ENCODE measurements at places on chromosomes 2 and 18.

GRCh38 chr2:216670266-216671080, 24.9 kb downstream of the IGFBP5 start:
- DNase-seq: no peak

- no peak for DNase-seq
Observed at GRCh38 chr18:9108911-9109310, 6.4 kb downstream of the NDUFV2 start.

- DNase-seq: no peak
Observed at GRCh38 chr2:78614726-78615125, 410.8 kb upstream of the REG3G start.

GRCh38 chr2:44980751-44981713, 28.2 kb downstream of the SIX2 start:
- no peak for DNase-seq

GRCh38 chr18:61329398-61329797, 3.8 kb upstream of the CDH20 start:
- DNase-seq: no peak

- DNase-seq: no peak
Observed at GRCh38 chr2:120336749-120337148, 9.2 kb upstream of the INHBB start.

GRCh38 chr2:129010262-129010661, 691.6 kb upstream of the HS6ST1 start:
- DNase-seq: no peak

GRCh38 chr18:56545464-56545863, 92.9 kb downstream of the TXNL1 start:
- no peak for DNase-seq

DNA sequence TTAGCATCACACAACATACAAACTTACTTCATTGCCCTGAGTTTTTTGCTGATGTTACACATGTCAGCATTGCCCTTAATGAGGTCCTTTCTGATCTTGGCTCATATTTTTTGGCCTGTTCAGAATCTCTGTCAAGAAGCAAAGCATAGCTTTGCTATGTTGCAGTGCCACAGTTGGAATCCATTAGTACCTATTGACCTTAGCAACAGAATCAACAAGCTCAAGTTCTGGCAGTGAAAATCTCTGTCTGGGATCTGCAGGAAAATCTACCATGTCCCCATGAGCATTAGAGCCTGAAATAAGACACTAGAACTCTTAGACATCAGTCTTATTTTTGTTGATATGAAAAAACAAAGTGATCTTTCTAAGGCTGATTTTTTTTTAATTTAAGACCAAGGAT, 105.6 kb upstream of the FHL2 start:
- no peak for DNase-seq

GRCh38 chr18:32380559-32380958, 90.1 kb downstream of the GAREM1 start:
- no peak for DNase-seq

DNA sequence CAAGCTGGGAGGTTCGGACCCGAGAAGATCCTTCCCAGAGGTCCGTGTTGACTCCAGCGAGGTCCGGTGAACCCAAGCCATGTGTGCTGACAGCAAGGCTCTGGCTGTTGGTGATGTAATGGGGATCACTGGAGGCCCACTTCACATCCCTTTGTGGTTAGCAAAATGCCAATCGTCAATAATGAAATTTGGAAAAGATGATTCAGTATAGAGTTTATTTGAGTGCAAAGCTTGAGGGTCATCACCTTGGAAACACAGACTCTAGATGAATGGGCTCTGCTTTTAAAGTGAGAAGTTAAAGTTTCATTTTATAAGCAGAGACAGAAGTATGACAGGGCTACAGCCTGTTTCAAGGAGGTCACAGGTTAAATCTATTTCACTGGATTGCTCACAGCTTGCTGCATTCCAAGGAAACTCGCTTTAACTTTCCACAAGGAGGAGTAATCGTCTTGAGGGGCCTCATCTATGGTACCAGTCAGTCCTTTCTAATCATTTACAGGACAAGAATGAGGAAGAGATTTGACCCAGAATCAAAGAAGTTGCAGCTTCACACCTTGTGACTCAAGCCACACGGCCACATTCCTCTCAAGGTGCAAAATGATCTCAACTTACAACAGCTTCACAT, 140.5 kb downstream of the TPO start:
- no peak for DNase-seq

DNA sequence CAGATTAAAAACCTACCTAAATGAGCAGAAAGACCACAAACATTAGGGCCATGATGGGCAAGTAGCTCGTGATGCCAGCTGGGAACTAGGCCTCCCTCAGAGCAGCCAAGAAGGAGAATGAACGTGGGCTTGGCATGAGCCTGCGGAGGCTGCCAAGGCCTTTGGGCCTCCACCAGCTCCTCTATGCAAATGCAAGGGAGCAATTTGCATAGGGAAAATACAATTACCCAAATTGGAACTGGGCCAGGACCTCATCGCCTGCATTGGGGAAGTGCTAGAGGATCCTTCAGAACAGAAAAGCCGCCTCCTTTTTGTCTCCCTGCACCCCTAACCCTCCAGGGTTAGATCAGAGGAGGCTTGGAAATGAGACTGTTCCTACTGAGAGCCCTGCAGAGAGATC, 326.4 kb downstream of the SMAD2 start:
- no peak for DNase-seq

DNA sequence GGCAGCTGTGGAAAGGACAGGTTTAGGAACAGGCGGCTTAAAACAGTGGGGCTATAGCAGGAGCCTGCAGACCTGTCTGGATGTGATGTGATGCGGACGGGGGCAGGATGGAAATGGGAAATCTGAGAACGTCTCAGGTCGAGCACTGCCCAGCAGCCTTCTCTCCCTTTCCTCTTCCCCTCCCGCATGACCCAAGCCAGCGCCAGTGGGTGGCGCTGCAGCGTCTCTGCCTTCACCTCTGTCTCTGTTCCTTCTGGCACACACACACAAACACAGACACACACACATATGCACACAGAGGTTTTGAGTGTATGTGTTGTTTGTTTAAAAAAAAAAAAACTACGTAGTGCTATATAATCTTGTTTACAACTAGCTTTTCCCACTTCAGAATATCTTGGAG, 82.0 kb upstream of the SLC66A3 start:
- DNase-seq: no peak

DNA sequence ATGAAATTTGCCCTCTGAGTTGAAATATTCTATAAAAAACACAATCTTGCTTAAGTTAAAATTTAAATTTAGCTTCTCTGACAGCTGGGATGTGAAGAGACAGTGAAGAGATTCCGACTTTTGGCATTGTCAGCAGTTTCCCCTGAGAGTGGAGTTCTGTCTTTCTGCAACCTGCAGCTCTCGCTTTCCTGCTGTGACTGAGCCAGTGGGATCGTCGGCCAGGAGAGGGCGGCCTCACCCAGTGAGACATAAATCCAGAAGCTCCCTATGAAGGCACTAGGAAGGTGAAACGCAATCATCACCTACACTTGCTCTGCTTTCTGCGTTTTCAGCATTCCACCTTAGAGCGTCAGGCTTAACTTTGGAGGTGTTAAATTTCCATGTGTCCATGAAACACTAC, 75.4 kb upstream of the HNMT start:
- DNase-seq: no peak

DNA sequence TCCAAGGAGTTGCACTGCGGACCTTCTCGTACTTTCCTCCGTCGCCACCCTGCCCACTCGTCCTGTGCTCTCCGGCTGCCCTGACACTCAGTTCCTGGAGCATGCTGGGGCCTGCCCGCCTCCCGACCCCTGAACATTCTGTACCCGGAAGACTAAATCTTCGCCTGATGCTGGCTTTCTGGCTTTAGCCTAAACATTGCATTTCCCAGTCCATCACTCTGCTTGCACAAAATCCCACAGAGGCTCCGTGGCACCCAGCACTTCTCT, 550 bp upstream of the SFXN5 start:
- DNase-seq: no peak

DNA sequence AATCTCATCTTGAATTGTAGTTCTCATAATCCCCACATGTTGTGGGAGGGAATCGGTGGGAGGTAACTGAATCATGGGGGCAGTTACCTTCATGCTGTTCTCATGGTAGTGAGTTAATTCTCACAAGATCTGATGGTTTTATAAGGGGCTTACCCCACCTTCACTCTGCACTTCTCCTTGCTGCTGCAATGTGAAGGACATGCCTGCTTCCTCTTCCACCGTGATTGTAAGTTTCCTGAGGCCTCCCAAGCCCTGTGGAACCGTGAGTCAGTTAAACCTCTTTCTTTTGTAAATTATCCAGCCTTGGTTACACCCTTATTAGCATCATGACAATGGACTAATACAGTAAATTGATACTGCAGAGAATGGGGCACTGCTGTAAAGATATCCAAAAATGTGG, 57.9 kb downstream of the SCN7A start:
- no peak for DNase-seq

DNA sequence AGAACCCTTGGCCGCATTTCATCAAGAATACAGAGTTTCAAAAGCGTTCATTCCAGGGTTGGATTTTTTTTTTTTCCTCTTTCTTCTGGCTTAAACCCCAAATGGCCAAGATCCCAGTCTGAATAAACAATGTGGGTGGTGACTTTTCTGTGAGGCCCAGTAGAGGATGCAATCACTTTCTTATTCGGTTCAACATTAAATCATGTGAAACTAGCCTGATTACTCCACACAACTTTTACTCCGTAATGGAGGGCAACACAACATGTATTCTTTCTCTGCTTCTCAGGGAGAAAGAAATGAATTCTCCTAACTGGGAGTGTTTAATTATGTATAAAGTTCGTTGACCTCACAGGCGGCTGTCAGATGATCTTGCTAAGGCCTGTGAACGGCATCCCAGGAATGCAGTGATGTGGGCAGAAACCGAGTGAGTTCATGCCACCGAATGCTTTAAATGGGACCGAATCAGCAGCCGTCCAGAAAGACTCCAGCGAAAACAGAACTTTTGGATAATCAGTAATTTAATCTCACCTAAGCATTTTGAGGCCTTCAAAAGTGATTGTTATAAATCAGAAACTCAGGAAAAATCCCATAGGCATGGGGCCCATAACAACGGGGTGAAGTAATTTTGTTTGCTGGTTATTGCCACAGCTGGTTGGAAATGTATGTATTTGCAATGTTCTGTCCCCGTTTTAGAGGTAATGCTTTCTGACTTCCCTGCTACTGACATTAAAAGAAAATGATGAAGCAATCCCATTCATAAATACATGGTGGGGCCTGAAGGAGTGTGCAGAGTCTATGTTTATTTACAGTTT, 81.5 kb downstream of the BCL2 start:
- no peak for DNase-seq

DNA sequence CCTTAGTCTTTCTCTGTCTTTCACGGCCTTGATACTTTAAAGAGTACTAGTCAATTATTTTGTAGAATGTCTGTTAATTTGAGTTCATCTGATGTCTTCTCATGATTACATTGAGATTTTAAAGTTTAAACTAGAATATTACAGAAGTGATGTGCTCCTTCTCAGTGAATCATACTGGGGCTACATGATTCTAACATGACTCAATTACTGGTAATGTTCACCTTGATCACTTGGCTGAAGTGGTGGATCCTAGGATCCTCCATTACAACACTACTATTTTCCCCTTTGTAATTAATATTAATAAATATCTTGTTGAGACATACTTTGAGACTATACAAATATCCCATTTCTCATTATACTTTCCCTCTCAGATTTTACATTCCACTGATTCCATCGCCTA, 148.5 kb downstream of the CAMKMT start:
- DNase-seq: no peak

- DNase-seq: no peak
Observed at GRCh38 chr2:172373766-172374165, 53.6 kb upstream of the ITGA6 start.

- DNase-seq: no peak
Observed at GRCh38 chr18:11955239-11956029, 25.9 kb upstream of the IMPA2 start.

DNA sequence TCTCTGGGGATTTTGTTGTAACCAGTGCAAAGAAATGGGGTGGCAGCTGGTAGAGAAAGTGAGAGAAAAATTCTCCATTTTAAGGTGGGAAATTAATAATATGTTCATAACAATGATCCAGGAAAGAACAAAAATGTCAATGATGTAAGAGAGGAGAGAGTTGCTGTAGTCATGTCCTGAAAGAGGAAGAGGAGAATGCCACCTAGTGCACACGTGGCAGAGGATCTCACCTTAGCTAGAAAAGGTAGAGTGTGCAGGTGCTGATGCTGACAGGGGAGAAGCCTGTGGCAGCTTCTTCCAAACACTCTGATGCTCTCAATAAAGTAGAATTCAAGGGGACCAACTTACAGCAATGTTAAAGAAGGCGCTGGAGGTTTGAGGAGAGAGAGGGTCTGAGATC, 282.9 kb upstream of the PKDCC start:
- no peak for DNase-seq

DNA sequence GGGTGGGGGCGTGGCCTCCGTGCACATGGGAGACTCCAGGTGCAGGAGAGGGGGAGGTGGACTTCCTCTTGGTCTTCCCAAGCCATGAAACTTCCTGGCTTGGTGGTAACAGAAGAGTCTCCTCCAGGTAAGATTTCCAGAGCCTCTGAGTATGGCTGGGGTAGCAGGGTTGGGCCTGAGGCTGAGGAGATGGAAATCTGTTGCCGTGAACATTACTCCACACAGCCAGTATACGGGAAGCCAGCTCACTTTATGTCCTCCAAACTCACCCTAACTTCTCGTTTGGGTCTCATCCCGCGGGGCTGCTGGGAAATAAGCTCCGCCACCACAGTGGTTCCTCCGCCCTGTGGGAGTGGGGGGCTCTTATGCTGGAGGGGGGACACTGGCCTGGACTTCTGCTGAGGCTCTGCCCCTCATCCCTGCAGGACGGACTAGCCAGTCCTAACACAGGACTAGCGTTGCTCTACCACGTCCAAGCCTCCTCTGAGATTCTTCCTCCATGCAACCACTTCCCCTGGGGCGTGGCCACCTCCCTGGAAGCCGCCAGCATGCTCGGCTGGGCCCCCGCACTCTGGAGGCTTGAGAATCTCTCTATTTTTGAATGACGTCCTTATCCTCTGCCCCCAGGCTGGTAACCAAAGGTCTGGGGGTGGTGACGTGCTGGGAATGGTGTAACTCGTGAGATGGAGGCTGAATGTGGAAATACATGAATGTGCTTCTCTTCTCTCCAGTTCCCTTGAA, 777 bp upstream of the RAB17 start:
- no peak for DNase-seq
